DND-41 (cell line): ENCODE measurements at places on chromosomes 2 and 18.

DNA sequence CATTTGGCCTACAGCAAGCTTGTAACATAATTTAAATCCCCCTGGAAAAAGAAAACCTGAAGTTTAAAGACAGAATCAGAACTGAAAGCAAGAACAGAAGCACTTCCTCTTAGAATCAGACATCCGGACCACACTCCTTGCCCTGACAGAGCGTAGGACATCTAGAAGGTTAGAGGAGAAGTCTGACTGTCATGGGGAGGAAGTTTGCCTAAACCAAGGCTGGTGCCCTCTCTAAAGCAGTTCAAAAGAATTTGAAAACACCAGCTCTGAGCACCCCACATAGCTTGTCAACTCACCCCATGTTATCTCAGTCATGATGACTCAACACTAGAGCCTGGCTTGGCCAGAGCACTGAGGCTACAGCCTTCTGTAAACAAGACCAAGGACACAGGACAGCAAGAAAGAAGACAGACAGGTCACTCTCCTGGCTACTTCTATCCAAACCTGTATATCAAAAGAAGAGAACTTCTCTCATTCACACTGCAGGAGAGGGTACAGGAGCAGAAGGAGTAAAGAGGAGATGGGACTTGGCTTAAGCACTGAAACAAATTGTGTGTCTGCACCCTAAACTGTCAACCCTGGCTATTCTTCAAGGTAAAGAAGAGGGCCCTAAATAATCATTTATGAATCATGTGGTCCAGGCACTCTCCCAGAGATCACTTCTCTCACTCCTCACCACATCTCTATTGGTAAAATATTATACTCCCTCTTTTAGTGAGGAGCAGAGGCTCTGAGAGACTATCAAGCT lies 198.6 kb downstream of the MEMO1 start:
- DNase-seq: no peak

GRCh38 chr18:54672846-54673475 lies 81.9 kb downstream of the DYNAP start:
- no peak for DNase-seq

GRCh38 chr2:208546107-208546506 lies 139.5 kb downstream of the PTH2R start:
- no peak for DNase-seq

GRCh38 chr2:144190908-144191605 lies 328.9 kb downstream of the ZEB2 start:
- no peak for DNase-seq

DNA sequence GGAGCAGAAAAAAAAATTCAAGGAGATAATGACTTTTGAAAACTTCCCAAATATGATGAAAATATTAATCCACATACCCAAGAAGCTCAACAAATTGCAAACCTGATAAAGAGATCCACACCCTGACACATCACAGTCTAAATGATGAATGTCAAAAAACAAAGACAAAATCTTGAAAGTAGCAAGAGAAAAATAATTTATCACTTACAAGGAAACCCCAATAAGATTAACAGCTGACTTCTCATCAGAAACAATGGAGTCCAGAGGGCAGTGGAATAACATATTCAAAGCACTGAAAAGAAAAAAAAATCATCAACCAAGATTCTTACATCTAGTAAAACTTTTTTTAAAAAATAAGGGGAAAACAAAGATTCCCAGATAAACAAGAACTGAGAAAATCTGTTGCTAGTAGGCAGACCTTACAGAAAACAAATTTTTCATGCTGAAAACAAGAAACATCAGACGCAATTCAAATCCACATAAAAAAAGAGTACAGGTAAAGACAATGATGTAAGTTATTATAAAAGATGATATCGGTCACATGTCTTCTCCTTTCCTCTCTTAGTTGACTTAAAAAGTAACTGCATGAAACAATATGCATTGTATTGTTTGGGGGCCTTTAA lies 21.3 kb downstream of the SLC66A2 start:
- DNase-seq: no peak
